GM23338 (cell line): ENCODE measurements at places on chromosomes 7 and 10.

DNA sequence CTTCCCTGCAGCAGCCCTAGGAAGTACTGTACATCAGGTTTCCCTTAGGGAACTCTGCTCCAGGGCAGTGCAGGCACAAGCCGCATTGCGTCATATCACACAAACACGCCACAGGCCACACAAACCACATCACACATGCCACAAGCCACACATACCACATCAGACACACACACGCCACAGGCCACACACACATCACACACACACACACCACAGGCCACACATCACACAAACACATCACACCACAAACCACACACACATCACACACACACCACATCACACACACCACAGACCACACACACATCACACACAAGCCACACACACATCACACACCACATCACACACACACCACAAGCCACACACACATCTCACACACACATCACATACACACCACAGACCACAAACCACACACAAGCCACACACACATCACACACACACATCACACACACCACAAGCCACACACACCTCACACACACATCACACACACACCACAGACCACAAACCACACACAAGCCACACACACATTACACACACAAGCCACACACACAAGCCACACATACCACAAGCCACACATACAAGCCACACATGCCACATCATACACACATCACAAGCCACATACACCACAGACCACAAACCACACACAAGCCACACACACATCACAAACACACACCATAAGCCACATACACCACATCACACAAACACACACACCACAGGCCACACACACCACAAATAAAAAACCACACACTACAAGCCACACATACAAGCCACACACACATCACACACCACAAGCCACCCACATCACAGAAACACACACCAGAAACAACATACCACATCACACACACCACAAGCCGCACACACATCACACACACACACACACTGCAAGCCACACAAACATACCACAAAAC, 53.4 kb downstream of the TMEM209 start:
- no peak for DNase-seq
- no peaks in the 10 kb centered on the region for H3K36me3 ChIP-seq
- H3K27ac ChIP-seq: no peak overlapping the region
- H3K4me1 ChIP-seq: no peaks in the 10 kb centered on the region
- no peaks in the 10 kb centered on the region for H3K27me3 ChIP-seq
- H3K4me3 ChIP-seq: no peak overlapping the region

DNA sequence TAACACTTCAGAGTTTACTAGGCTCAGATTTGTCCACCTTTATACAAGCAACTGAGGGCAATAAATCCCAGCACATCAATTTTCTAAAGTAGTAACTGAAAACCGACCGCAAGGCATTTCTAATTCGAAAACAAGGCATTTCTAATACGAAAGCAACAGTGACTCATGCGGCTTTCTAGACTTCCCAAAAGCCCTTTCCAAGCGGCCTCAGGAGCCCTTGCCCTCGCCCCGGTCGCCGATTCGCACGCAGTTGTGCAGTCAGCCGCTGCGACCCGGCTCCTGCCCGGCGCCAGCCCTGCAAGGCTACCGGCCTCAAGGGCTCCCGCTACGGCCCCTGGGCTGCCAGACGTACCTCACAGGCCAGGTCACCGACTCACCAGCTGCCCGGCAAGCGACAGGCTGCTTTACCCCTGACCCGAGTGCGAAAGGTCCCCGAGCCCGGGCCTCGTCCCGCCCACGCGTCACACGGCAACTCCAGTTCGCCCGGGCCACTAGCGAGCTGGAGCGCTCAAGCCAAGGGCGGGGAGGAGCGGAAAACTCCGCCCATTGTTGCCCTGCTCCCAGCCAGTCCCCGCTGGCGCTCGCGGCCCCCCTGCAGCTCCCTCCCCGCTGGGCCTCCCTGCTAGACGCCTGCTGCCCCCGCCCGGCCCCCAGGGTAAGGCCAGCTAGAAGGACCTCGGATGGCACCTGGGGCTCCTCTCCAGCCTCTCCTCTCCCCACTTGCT, 7.3 kb downstream of the NCOA4 start:
- H3K36me3 ChIP-seq: no peaks in the 10 kb centered on the region
- peak overlapping the region; percentile 75 for H3K4me3 ChIP-seq
- peaks cover 37% of the 10 kb centered on the region for H3K4me1 ChIP-seq
- peak; percentile 90 for DNase-seq
- no peaks in the 10 kb centered on the region for H3K27me3 ChIP-seq

DNA sequence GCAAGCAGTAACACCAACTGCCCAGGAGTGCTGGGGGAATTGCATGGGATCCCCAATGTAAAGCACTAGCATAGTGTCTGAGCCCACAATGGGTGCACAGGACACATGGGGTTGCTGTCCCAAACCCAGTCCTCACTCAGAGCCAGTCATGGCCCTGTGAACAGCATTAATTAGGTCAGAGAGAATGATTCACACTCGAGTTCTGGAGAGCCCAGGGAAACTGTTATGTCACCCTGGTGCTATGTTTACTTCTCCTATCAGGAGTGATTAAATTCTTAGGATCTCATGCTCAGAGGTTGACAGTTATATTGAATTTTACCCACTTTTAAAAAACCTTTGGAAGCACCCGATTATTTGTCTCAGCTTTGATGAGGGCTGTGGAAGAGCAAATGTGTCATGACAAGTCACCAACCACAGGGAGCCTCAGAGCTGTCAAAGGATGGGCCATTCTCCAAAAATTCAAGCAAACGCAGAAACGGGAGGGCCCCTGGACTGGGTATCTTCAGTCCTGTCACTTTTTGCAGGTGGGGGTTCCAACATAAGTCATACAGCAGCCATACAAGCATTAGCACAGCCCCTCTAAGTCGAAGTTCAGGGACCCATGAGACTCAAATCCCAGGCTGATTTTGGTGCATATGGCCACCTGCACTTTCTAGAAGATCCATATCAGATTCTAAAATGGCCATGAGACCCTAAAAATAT, 1.3 kb upstream of the RASSF4 start:
- DNase-seq: no peak
- no peaks in the 10 kb centered on the region for H3K36me3 ChIP-seq
- peaks cover 42% of the 10 kb centered on the region for H3K4me1 ChIP-seq
- H3K27ac ChIP-seq: no peak overlapping the region
- H3K27me3 ChIP-seq: peaks cover 9% of the 10 kb centered on the region
- H3K4me3 ChIP-seq: peak overlapping the region; percentile 76

GRCh38 chr7:334618-335357, 44.8 kb downstream of the FOXL3 start:
- H3K4me3 ChIP-seq: no peak overlapping the region
- H3K27ac ChIP-seq: no peak overlapping the region
- DNase-seq: no peak
- H3K4me1 ChIP-seq: no peaks in the 10 kb centered on the region
- no peaks in the 10 kb centered on the region for H3K36me3 ChIP-seq
- no peaks in the 10 kb centered on the region for H3K27me3 ChIP-seq

- H3K27ac ChIP-seq: no peak overlapping the region
- DNase-seq: no peak
Measured at GRCh38 chr7:151758622-151759540, 118.0 kb downstream of the PRKAG2 start.

- no peaks in the 10 kb centered on the region for H3K36me3 ChIP-seq
- H3K4me3 ChIP-seq: no peak overlapping the region
- no peak overlapping the region for H3K27ac ChIP-seq
- no peak for DNase-seq
- no peaks in the 10 kb centered on the region for H3K4me1 ChIP-seq
Measured at GRCh38 chr10:46062723-46063428, 16.8 kb upstream of the MSMB start.

DNA sequence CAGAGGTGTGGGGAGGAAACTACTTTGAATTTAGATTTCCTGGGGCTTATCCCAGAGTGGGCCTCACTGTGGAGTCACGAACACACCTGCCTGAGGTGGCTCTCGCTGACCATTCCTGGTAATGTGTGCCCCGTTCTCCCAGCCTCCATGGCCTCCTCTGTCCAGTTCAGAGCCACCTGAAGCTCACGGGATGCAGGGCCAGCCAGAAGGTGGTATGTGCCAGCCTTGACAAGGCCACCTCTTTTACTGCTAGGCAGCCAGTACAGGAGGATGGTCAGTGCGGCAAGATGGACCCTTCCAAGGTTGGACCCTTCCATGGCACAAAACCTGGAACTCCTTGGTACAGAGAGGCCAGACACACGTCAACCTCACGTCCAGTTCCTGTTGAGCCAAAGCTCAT, 210.3 kb downstream of the DNAJB6 start:
- no peak overlapping the region for H3K4me3 ChIP-seq
- DNase-seq: no peak

GRCh38 chr10:87842220-87842641, 21.1 kb downstream of the KLLN start:
- H3K27me3 ChIP-seq: no peaks in the 10 kb centered on the region
- H3K27ac ChIP-seq: no peak overlapping the region
- no peaks in the 10 kb centered on the region for H3K36me3 ChIP-seq
- H3K4me1 ChIP-seq: no peaks in the 10 kb centered on the region
- no peak for DNase-seq
- no peak overlapping the region for H3K4me3 ChIP-seq

DNA sequence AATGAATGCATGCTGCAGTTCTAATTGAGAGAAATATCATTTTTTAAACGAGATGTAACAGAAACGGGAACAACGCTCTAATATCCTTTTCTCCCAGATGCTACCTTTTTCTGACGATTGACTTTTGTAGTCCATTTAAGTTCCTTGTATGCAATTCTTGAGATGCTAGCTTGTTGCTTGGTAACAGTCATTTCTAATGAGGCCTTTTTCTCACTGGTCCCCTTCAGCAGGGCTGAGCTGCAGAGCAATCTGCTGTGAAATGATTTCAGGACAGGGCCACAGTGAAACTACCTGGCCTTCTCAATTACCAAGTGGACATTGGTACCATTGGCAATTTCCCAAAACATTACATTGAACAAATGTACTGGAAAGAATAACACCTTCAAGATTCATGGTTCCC, 26.2 kb upstream of the FOXK1 start:
- H3K4me3 ChIP-seq: no peak overlapping the region
- no peak overlapping the region for H3K27ac ChIP-seq
- no peaks in the 10 kb centered on the region for H3K4me1 ChIP-seq
- H3K36me3 ChIP-seq: no peaks in the 10 kb centered on the region

DNA sequence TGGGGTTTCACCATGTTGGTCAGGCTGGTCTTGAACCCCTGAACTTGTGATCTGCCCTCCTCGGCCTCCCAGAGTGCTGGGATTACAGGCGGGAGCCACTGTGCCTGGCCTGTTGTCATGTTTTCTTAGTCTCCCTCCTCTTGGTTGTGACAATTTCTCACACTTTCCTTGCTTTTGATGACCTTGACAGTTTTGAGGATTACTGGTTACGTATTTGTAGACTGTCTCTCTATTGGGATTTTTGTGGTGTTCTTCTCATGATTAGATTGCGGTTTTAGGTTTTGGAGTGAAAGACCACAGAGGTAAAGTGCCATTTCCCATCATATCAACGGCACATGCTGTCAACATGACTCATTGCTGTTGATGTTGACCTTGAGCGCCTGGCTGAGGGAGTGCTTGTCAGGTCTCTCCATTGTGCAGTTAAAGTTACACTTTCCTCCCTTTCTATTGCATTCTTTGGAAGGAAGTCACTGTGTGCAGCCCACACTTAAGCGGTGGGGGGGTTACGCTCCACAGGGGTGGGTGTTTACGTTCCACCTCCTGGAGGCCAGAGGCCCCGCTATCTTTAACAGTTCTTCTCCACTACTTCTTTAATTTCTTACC, 10.8 kb downstream of the NEURL1 start:
- no peaks in the 10 kb centered on the region for H3K4me1 ChIP-seq
- DNase-seq: no peak
- H3K36me3 ChIP-seq: no peaks in the 10 kb centered on the region

GRCh38 chr7:4681886-4682620, at the start of gene FOXK1:
FOXK1 (plus strand) TSS chr7:4682295; CDS start chr7:4682309, 14 bp downstream.
- H3K4me3 ChIP-seq: peak within 1 kb of the TSS; percentile 67
- H3K27me3 ChIP-seq: peaks cover 24% of the 10 kb centered on the region
- peak; percentile 81 for DNase-seq
- no peaks in the 10 kb centered on the region for H3K36me3 ChIP-seq

DNA sequence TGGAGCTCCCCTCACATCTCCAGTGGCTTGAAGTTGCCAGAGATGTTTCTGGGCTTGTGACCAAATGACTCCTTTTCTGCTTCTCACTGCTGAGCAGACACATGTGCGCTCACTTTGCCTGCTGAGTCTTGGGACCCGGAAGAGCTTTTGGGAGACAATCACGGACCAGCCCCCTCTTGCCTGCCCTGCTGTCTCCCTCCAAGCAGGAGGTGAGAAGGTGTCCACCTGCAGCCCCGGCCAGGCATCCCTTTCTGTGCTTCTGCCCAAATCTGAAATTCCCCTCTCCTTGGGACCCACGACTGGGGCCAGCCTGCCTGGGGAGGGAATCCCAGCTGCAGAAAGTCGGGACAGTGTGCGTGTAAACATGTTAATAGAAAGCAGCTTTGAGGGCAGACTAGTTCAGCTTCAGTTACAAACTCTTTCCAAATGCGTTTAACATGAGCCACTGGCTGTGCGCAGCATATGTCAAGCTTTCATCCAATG, 31.7 kb downstream of the HTRA1 start:
- no peaks in the 10 kb centered on the region for H3K27me3 ChIP-seq
- H3K4me3 ChIP-seq: no peak overlapping the region

DNA sequence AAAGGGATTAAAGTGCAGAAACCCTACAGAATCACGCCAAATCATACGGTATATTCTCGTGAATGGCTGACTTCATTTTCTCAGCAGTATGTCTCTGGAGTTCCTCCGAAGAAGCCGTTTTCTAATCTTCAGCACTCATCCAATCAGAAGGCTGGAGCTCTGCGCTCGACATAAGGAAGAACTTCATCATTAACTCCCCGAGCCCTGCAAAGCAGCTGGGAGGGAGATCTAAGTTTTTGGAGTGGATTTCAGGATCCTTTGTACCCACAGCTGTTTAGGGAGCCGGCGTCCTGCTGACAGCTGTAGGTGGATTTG, 40.7 kb upstream of the SDK1 start:
- no peaks in the 10 kb centered on the region for H3K36me3 ChIP-seq
- H3K27ac ChIP-seq: no peak overlapping the region
- H3K4me1 ChIP-seq: peaks cover 4% of the 10 kb centered on the region; the same call in 1 of the 2 replicates
- H3K4me3 ChIP-seq: no peak overlapping the region
- no peaks in the 10 kb centered on the region for H3K27me3 ChIP-seq
